ENCODE measurements at places on chromosomes 4 and X.
A peak's percentile ranks its signal among the peaks of the same experiment; 100 is the strongest.

- no peak for DNase-seq
Observed at GRCh38 chr4:54140287-54140686, 40.3 kb downstream of the GSX2 start.

DNA sequence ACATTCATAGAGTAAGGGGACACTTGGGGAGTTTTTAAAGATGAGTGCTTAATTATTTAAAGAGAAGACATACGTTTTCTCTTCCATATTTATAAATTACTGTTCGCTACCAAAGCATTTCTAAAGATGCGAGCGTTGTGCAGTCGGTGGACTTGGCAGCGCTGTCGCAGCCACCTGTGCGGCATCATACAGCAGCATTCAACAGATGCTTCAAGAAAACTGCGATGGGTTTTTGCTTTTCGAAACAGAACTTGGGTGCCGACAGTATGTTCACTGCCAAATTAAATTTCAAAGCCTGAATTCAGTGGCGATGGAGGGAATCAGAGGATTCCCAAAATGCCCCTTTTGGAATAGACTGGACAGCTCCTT is 1.6 kb upstream of the HTR2C start:
- DNase-seq: no peak

DNA sequence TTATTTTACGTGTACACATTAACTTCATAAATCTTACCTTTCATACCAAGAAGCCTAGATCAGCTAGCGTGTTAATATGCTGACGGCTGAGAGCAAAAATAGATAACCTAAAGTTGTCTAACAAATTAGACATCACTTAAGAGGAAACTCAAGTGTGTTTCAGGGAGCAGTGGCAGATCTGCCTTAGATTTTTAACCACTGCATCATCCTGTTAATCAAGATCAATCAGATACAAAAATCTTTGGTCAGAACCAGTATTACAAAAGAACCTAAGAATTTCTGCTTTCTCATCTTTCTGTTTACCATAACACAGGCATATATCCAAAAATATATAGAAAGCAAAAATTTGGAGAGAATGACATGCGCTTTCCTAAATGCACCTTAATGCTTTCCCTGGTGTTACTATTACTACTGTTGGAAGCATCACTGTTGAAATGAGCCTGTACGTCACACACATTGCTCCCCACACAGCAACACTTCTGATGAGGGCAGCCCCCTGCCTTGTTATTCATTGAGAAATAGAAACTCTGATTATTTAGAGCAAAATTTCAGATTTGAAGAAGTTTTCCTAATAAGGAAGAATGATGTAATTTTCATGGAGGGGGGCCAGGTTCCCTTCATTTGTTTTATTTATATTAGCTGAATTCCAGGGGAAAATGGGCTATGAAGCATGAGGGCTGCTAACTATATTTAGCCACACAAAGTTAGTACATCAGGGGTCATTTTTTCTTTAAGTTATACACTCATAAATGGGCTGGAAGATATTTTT is 152.3 kb downstream of the CBR4 start:
- DNase-seq: no peak

DNA sequence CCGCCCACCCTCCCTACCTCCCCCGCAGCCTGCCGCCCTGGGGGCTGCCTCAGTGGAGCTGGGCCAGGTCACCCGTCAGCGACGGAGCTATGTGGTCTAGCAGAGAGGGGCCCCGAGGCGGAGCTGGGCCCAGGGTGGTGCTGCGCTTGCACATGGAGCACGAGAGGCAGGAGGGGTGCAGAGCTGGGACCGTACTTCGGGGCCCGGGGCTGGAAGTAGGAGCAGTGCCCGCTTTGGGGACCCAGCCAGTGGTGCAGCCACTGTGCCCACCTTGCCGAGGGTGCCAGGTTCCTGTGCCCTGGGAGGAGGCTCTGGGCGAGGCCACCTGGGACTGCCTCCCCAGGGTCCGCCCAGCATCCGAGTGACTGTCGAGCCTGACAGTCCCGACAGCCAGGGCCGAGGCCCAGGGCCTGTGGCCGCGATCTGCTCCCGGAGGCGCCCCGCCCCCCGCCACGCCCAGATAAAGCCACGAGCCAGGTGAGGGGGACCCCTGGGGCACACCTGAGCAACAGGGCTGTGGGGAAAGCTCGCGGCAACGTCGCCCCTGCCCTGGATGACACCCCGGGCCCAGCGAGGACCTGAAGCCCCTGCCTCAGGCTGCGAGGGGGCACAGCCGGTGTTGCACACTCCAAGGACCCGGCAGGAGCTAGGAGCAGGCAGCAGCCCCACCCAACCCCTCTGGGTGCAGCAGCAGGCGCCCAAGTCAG is 117.5 kb downstream of the DNAAF6 start:
- DNase-seq: no peak

- no peak for DNase-seq
Observed at GRCh38 chr4:108417923-108418322, 202.5 kb upstream of the RPL34 start.

DNA sequence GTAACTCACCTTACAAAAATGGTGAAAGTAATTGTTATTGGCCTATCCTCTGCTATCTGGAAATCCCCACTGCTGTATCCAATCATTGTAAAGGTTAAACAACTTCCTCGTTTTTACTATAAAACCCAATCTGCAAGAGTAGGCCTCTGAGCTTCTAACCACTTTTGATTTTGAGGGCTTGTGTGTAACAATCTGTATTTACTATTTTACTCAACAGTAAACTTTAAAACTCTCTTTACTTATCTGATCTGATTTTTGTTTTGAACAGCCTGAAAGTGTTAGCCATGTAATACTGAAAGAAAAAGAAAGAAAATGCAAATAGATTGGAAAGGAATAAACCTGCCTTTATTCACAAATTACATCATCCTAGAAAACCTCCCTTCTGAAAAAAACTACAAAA is 63.1 kb downstream of the SLC10A7 start:
- no peak for DNase-seq

DNA sequence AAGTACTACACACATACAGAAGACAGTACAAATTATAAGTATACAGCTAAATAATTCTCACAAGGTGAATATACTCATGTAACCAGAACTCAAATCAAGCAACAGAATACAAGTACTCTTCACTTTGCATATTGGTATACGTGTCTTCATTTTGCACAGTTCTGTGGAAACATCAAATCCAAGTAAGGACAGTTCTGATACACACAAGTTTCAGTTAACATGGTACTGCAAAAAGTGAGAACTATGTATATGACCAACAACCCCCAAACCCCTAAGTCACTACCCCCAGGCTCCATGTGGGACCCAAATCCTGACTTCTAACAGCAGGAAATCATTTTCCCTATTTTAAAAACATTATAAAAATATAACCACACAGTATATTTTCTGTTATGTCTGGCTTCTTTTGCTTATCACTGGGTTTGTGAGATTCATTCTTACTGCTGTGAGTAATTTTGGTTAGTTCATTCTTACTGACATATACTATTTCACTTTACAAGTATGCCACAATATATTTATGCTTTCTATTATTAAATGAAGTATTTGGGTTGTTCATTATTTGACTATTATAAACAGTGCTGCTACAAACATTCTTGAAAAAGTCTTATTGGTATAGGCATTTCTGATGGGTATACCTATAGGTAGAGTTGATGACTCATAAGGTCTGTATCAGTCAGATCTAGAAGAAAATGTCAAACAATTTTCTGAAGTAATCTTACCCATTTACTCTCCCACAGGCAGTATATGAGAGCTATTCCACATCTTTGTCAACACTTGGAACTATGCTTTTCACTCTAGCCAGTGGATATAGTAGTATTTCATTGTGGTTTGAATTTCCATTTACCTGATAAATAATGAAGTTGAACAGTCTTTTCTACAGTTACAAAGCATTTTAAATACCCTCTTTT is 47.0 kb downstream of the SCLT1 start:
- no peak for DNase-seq

- no peak for DNase-seq
Observed at GRCh38 chrX:110992611-110993010, 103.4 kb upstream of the PAK3 start.

DNA sequence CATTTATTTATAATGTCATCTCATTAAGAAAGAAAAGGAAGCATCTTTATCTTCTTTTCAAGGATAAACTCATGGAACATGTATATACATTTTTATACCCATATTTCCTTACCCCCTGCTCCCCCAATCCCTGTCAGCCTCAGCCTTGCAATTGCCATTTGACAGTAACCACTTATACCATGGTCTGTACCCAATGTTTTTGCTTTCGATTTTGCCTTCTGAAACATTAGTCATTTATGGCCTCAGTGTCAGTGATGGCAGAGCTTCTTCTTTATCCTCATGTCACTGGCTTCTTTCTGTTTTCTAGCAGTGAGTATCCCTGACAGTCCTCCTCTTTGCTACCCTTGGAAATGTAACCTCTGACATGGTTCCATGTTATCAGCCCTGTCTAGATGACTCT is 228.4 kb downstream of the SPRY1 start:
- no peak for DNase-seq

- DNase-seq: no peak
Observed at GRCh38 chrX:115606861-115607260, 45.9 kb downstream of the PLS3 start.

DNA sequence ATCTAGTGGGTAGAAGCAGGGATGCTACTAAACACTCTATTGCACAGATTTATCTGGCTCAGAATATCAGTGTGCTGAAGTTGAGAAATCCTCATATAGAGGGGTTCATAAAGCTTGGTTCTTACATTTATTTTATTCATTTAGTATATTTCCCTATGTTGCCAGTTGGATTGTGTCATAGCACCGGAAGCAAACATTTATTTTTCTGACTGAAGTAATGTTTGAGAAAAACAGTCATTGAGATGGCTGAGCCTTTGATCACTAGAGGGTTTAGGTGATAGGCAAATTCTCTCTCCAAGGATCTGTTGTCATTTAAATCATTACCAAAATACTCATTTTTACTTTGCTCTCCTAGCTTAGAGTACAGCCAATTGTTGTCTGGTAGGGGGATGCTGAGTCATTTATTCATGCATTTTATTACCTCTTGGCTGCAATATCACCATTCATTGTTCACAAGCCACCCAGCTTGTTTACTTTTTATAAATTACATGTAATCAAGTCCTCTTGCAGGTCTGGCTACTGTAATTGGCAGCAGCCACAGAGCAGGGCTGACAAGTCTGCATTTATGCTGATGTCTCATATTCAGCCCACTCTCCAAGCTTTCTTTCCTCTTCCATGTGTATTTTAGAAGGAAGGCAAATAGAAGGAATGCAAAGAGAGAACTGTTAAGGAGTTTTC is 15.2 kb downstream of the GAB1 start:
- peak; percentile 73 for DNase-seq

GRCh38 chr4:28772066-28772465 is 1911.4 kb downstream of the STIM2 start:
- no peak for DNase-seq

GRCh38 chrX:24168807-24169206 is 19.3 kb downstream of the ZFX start:
- DNase-seq: no peak

DNA sequence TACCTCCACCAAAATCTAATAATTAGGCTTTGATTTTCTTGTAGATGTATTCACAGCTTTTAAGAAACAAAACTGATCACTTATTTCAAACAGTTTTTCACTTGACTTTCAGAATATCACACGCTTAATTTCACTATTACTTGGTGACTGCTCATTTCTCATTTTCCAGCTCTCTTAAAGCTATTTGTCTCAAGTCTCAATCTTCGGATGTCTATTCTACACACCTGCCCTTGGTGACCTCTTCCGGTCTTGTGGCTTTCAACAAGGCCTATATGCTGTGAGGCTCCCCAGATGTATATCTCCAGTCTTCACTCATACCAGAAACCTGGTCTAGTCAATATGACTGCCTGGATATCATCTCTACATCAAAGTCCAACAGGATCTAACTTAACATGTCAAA is 34.9 kb upstream of the ANXA10 start:
- DNase-seq: no peak

- DNase-seq: no peak
Observed at GRCh38 chrX:40736170-40736505, 796 bp upstream of the MED14 start.

DNA sequence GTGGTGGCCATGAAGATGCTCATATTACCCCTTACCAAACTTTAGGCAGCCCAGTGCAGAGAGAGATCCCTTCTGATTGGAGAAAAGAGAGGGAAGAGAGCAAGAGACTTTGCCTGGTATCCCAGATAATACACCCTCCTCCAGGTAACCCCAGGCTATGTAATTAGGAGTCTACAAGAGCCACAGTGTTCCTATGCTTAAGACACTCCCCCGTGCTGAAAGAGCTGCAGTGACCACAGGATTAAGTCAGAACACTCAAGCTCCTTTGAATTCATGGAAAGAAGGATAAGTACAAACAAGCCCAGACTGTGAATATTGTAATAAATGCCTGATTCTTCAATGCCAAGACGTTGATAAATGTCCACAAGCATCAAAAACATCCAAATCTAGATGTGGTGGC is 41.4 kb downstream of the PABPC4L start:
- DNase-seq: no peak

DNA sequence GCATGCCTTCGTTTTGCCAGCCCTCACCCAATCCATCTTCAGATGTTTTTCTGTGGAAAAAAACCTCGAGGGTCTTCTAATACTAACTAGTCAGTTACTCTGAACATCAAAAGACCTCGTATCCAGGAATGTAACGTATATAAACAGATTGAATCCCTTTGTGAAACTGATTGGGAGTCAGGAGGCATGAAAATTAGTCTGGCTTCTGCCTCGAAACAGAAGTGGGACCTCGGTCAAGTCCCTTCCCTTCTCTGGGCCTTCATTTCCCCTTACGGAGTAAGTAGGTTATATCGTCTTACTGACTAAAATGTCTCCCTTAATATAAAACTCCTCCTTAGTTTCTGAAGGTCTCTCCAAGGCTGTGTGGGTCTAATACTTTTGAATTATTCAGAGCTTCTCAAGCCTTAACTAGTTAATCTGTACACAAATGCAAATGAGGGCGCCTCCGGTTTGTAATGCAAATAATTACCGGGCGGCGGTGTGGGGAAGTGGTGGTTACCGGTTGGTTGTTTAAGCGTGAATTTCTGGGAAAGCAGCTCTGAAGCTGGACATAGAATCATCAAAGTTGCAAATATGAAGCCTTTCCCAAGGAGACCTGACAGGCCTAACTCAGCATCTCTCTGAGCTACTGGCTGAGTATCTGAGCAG is 11.4 kb upstream of the NKRF start:
- no peak for DNase-seq

DNA sequence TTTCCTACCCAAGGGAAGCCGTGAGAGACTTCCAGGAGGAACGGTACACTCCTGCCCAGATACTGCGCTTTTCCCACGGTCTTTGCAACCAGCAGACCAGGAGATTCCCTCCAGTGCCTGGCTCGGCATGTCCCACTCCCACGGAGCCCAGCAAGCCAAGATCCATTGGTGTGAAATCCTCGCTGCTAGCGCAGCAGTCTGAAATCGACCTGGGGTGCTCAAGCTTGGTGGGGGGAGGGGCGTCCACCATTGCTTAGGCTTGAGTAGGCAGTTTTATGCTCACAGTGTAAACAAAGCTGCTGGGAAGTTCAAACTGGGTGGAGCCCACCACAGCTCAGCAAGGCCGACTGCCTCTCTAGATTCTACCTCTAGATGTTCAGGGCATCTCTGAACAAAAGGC is 284.8 kb upstream of the FGF13 start:
- no peak for DNase-seq

Measured in NCI-H2029 (cell line).